Astrocyte (in vitro differentiated cells and primary cell): ENCODE measurements at places on chromosomes 1 and 21. TPM values are rescaled to one million over a fixed set of nuclear protein-coding genes. Genes with fewer than 3 reads are reported as not detected.

GRCh38 chr1:944341-945325, 14.4 kb downstream of the NOC2L start:
- H3K4me3 ChIP-seq = no peak overlapping the region
- peaks cover 3% of the 10 kb centered on the region for H3K36me3 ChIP-seq
- peaks cover 35% of the 10 kb centered on the region for H3K4me1 ChIP-seq

DNA sequence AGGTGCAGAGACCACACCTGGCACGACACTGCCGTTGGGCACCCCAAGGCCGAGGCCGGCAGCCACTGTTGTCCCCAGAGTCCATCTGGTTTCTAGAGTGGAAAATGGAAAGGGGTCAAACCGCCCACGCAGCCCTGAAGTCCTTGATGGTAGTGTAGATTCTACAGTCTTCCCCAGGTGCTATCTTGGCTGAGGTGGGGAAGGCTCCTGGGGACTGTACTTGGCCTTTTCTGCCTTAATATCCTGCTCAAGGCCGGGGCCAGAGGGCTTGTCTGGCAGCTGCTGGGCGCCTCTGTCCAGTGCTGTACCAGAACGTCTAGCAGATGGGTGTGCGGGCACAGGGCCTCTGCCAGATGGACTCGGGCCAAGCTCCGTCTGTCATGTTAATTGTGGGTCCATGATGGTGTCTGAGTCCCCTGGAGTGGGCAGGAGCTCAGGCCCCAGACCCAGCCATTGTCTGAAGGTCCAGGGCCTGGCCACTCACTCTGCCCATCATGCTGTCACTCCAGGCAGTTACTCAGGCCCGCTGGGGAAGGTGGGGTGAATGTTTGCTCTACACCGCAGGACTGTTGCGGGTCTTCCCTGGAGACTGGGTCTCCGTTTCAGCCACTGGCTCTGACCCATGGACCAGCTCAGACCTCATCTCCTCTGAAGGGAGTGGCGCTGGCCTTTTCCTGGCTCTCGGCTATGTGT, 161.9 kb upstream of the COL6A1 start:
- peaks cover 24% of the 10 kb centered on the region for H3K4me1 ChIP-seq
- H3K27ac ChIP-seq = peak overlapping the region; percentile 72
- DNase-seq = no peak
- H3K27me3 ChIP-seq = no peaks in the 10 kb centered on the region

DNA sequence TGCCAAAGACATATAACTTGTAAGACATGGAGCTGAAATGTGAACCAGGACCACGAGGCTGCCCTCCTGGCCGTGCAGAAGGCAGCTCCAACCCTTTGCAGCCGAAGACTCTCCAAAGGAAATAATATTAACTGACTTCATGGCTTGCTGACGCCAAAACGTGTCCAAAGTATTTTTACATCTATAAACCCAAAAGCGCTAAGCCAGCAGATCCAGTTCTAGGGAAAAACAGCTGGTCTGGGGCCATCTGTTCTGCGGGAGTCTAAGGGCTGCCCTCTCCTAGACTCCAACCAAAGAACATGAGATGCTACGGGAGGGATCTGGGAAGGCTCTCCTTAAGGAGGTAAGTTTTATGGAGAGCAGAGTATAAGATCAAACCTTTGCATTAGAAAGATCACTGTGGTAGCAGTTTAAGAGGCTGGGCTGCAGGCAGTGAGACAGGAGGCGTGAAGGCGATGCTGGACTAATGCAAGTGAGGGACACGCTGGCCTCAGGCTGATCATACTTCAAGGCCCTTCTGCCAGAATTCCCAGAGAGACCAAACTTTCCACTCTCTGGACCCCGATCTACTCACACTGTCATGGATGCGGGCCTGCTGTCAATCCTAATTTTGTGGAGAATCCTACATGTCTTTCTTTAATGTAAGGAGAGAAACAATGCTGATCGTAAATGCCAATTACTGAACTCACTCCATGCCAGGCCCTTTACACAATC, 1.2 kb downstream of the TMEM53 start:
- peak overlapping the region; percentile 73 for H3K4me3 ChIP-seq
- H3K27me3 ChIP-seq = no peaks in the 10 kb centered on the region
- peaks cover 26% of the 10 kb centered on the region for H3K4me1 ChIP-seq
- peak overlapping the region; percentile 87 for H3K27ac ChIP-seq

- no peaks in the 10 kb centered on the region for H3K4me1 ChIP-seq
- H3K4me3 ChIP-seq = no peak overlapping the region
- peaks cover 21% of the 10 kb centered on the region for H3K27me3 ChIP-seq
- no peak overlapping the region for H3K27ac ChIP-seq
- DNase-seq = no peak
Observed at GRCh38 chr1:203069030-203069747, 16.6 kb downstream of the MYOG start.

GRCh38 chr1:84582802-84583587, 8.8 kb upstream of the CTBS start:
- no peak overlapping the region for H3K4me3 ChIP-seq
- no peaks in the 10 kb centered on the region for H3K36me3 ChIP-seq
- no peak overlapping the region for H3K27ac ChIP-seq
- no peaks in the 10 kb centered on the region for H3K27me3 ChIP-seq

GRCh38 chr1:15321601-15322000, 74.6 kb downstream of the FHAD1 start:
- H3K36me3 ChIP-seq = no peaks in the 10 kb centered on the region
- peaks cover 9% of the 10 kb centered on the region for H3K27me3 ChIP-seq
- H3K27ac ChIP-seq = no peak overlapping the region
- H3K4me3 ChIP-seq = no peak overlapping the region
- DNase-seq = no peak
- peaks cover 4% of the 10 kb centered on the region for H3K4me1 ChIP-seq

- H3K4me1 ChIP-seq = no peaks in the 10 kb centered on the region
- DNase-seq = no peak
- H3K27ac ChIP-seq = no peak overlapping the region
- no peak overlapping the region for H3K4me3 ChIP-seq
- no peaks in the 10 kb centered on the region for H3K27me3 ChIP-seq
Observed at GRCh38 chr1:7638078-7638477, 133.0 kb upstream of the VAMP3 start.

DNA sequence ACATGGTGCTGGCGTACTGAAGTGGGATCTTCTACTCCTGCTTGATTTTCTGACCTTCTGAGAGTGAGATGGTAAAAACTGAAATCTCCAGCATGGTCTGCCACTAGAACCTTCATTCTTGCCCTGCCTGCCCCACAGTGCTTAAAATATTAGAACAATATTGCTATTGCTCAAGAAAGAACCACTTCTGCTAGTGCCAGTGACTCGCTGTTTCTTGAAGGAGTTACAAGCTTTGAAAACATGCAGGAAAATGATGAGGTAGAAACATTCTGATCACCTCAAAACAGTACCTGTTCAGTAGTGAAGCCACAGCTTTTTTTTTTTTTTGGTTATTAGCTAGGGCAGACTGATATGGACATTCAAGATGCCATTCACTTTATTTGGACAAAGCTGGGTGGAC, 95.3 kb downstream of the BACH1 start:
- no peaks in the 10 kb centered on the region for H3K27me3 ChIP-seq
- peaks cover 3% of the 10 kb centered on the region for H3K36me3 ChIP-seq
- H3K27ac ChIP-seq = no peak overlapping the region
- H3K4me1 ChIP-seq = no peaks in the 10 kb centered on the region
- DNase-seq = no peak
- no peak overlapping the region for H3K4me3 ChIP-seq

- H3K27ac ChIP-seq = no peak overlapping the region
- DNase-seq = no peak
- H3K27me3 ChIP-seq = no peaks in the 10 kb centered on the region
- no peak overlapping the region for H3K4me3 ChIP-seq
Observed at GRCh38 chr1:24343412-24344089, 24.4 kb downstream of the GRHL3 start.

DNA sequence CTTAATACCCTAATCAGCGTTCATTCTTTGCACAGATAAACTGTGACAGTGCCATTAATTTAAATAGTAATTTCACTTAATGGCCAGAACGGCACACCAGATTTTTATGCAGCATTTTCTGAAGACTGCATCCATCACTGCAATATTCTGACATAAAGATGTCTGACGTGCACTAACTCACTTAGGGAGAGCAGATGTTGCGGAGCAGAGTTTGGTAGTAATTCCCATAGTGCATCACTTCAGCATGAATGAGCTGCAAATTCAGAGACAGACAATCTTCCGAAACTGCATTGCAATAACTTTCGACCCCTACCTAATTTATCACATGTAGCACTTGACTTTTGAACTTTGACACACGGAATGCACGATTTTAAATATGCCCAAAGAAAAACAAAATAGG, 225.3 kb downstream of the KCTD3 start:
- no peak for DNase-seq
- no peaks in the 10 kb centered on the region for H3K4me1 ChIP-seq
- H3K4me3 ChIP-seq = no peak overlapping the region
- no peaks in the 10 kb centered on the region for H3K36me3 ChIP-seq
- no peak overlapping the region for H3K27ac ChIP-seq

- H3K36me3 ChIP-seq = no peaks in the 10 kb centered on the region
- no peak overlapping the region for H3K27ac ChIP-seq
- no peak for DNase-seq
- no peaks in the 10 kb centered on the region for H3K4me1 ChIP-seq
- no peak overlapping the region for H3K4me3 ChIP-seq
Observed at GRCh38 chr1:8589571-8589970, 227.9 kb downstream of the RERE start.

GRCh38 chr1:244236101-244236500, 185.0 kb downstream of the ZBTB18 start:
- H3K27ac ChIP-seq = no peak overlapping the region
- no peaks in the 10 kb centered on the region for H3K36me3 ChIP-seq
- DNase-seq = peak; percentile 27
- H3K27me3 ChIP-seq = no peaks in the 10 kb centered on the region

The RGS16 gene
- 4.3 and 5.7 TPM in 2 replicates for total RNA-seq

The SPRR1A gene
- not detected in 2 replicates for total RNA-seq

The PIGR gene
- not detected in 2 replicates for total RNA-seq

The RASAL2 gene
- total RNA-seq = 44.2 and 45.3 TPM in 2 replicates

The ETNK2 gene
- total RNA-seq = 8.2 and 9.7 TPM in 2 replicates

The ADAM30 gene
- total RNA-seq = not detected in 2 replicates

The SLC45A1 gene
- total RNA-seq = 0.95 and 1.0 TPM in 2 replicates

The BRINP3 gene
- not detected in 2 replicates for total RNA-seq

The GNG12 gene
- total RNA-seq = 96.8 and 101 TPM in 2 replicates
